ENCODE measurements at places on chromosomes 11 and 22.

- no peak for DNase-seq
Observed at GRCh38 chr11:19216709-19217374, 15.1 kb upstream of the CSRP3 start.

- no peak for DNase-seq
Observed at GRCh38 chr11:20045098-20045688, 115.1 kb downstream of the DBX1 start.

DNA sequence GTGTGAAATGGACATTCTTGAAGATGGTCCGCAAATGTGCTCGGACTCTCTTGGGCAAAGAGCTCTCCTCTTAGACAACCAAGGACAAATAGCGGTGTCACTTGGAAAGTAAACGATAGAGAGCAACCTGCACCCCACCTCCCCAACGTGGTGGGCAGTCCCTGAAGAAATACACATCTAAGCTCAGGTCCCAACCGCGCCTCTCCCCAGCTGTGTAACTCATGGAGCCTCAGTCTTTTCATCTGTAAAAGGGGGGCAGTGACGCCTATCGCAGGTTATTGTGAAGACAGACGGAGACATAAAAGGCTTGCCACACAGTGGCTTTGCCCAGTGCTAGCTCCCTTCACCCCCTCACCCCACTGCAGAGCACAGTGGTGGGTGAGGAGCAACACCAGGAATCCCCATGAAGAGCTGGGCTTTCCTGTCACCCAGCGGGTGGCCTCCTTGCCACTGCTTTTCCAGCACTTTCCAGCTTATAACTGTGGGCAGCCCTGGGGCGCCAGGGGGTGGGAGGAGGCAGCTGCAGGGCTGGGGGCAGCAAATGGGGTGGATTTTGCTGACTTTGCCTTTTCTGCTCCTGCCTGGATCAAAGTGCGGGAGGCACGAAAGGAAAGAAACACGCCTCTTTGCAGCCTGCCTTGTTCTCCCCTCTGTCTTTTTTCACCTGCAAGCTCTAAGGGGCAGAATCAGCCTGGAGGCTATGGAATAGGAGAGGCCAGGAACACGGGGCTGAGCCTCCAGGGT, 73.7 kb upstream of the TSPAN18 start:
- DNase-seq = no peak

DNA sequence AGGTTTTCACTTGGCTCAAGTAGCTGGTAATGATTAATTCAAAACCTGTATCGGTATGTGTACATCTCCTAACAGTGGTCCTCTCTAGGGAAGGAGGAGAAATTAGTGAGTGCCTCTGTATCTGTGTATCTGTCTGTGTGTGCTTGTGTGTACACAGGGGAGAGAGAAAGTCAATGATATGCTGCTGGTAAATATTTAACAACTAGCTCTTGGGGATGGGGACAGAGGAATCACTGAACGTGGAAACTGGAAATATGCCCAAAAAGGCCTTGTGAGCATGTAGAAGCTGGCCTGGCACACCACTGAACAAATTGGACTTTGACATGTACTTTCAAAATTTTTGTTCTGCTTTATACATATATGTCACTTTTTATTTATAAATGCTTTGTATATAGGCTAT, 214.0 kb upstream of the SYN3 start:
- DNase-seq = no peak

GRCh38 chr11:61049063-61049377, 53.3 kb upstream of the CD5 start:
- DNase-seq = no peak

DNA sequence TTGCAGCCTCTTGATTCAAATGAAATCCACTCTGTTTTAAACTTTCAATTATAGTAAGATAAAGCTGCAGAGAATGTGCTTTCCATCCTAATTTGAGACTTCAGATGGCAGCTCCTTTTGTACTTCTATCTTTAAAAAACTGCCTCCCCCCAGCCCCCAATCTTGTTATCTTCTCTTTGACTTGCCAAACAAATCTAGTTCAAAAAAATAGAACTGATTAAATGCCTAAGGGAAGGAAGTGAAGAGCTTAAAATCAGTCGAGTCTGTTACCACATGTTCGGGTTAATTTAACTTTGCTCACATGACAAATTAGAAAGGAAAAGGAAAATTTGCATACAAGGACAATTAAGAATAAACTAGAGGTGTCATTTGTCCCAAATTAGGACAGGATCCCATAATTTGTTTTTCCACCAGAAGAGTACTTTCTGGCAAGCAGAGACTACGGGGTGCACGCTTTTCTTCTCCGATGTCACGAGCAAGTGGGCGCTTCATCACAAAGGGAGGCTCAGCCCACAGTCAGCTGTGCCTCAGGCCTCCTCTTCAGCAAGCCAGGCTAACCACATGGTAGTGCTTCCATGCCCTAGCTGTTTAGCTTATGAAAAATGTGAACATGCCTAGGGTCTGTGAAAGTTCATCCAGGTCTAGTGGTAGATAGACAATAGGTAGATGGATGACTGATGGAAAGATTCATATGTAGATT, 69.0 kb upstream of the LDLRAD3 start:
- DNase-seq = no peak

All from stimulated activated CD4-positive, alpha-beta T cell treated with anti-CD3 and anti-CD28 coated beads, Interleukin-4, amount 100 ng/mL, for 24 hours (primary cell).